ENCODE measurements at places on chromosomes 11 and 22.

DNA sequence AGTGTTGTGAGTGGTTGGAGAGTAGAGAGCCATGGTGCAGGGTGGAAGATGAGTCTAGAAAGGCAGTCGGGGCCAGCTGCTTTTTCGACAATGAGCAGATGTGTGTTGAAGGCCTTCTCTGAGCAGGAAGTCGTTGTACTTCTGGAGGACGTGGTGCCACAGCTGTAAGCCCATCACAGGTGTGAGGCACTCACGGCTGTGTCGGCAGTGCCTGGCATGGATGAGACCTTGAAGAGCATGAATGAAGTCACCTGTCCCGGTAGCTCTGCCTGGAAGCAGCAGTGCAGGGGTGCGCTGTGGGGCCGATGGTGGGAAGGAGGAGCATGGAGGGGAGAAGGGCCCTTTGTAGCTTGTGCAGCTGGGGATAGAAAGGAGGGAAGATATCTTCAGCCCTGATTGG lies 165.2 kb downstream of the PKNOX2 start:
- DNase-seq: no peak

DNA sequence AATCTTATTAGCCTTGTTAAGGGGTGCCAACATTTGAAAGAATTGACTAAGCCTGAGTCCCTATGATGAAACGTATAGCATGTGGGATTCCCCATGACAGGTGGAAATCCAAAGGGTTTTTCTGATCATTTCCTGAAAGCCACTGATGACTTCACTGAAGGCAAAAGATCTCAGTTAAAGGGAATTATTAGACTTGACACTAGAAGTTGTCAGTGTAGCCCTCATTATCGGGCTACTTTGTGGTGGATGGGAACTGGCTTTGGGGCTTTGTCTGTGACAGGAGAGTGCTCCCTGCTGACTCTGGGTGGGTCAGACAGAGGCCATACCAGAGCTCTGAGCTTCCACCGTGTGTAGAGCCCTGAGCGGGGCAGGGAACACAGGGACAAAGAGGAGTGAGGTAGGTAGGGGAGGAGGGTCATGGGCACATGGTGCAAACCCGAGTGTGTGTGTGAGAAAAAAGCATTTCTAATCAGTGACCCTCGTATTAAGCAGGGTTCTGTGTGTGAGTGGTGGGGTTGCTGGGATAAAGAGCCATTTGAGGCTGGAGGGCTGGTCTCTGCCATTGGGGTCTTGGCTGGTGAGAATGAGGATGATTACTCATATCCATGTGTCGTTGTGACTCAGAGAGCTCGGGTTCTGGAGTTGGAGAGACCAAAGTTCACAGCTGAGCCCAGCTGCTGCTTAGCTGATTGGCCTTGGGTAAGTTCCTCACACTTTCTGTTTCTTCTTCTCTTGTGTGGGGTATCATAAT lies 101.1 kb downstream of the GRIK4 start:
- no peak for DNase-seq

- DNase-seq: peak; percentile 8
Measured at GRCh38 chr11:84564180-84564866, 1062.8 kb downstream of the DLG2 start.

DNA sequence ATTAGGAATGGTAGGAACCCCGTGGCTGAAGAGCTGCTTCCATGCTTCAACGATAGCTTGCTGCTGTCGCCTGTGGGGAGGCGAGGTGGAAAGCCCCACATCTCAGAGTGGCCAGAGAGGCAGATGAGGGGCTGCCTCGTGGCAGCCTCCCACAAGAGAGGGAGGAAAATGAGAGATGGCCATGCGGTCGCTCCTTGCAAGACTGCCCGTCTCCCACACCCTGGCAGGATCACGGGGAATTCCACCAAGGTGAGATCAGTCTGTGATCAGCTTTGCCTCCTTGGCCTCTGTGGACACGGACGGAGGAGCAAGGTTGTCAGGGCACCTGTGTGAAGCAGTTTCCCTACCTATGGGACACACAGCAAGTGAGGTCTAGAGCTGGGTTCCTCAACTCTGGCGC lies 3.0 kb downstream of the CRYBA4 start:
- no peak for DNase-seq

DNA sequence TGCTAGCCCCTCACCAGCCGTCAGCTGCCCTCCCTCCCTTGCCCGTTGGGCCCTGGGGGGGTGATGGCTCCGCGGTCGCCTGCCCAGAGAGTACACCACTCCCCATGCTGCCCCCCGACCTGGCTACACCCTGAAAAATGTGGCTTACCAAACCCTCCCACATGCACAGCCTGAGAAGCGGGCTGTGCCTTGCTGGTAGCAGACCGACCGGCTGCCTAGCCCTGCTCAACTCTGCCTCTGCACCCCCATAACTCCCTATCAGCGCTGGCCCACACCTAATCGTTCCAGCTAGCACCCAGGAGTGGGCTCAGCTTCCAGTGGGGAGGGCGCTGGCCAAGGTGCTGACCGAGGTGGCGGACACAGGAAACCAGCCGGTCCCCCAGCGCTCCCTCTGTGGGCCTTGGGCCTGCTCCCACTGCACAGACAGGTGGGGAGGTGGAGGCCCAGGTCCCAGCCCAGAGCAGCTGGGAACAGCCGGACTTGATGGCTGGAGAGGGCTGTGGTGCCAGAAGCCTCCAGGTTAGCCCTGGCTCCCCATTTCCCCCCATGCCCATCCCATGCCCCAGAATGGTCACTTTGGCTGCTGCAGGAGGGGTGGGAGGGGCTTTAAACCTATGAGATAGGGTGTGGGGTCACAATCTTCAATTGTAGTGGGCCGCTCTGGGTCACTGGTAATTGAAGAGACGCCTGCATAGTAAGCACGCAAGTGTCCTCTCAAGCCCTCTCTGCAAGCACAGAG lies 32.1 kb upstream of the PRODH start:
- DNase-seq: no peak

GRCh38 chr11:78429209-78429608 lies 11.6 kb upstream of the GAB2 start:
- no peak for DNase-seq

GRCh38 chr11:61816736-61817455 lies at the start of gene FADS1:
FADS1 (minus strand) TSS chr11:61817003; CDS start chr11:61816929, 74 bp downstream.
- DNase-seq: peak; percentile 73

DNA sequence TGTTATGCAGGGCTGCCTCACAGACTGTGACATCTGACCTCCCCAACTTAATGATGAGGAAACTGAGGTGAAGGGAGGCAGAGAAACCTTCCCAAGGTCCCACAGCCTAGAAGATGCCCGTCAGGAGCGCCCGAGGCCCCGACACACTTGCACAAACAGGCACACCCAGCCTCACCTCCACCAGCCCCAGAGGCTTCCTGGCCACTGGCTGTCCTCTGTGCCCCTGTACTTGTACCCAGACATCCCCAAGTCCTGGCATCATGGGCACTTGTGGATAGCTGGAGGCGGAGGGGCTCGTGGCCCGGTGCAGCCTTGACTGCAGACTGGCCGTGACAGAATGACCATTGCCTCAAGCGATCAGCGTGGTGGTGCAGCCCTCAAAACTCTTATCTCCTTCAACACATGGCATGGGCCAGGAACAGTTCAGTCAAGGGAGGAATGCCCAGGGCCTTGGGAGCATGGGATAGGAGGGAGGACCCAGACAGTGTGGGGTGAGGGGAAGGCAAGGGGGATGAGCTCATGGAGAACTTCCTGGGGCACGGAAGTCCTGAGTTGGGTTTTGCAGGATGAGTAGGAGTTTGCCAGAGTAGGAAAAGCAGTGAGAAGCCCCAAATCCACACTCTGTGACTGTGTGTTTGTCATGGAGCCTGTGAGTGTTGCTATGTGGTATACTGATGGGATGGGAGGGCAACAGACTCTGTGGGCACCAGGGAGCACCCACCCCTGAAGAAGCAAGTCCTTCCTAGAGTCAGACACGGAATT lies 25.8 kb upstream of the PPARA start:
- no peak for DNase-seq

DNA sequence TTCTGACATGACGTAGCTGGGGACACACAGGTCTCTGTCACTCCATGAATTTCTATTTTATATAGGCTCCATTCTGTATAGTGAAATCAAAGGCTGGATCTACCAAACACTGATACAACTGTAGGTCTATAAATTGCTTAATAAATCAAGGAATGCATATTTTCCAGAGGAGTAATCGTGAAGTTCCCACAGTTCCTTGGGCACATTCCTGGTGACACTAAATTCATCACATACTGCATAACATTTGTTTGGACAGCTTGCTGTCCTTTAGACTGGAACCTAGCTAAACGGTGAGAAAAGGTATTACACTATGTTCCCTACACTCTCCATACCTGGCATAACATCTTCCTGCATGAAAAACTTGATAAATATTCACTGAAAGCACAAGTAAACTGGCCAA lies 41.6 kb upstream of the UCP3 start:
- no peak for DNase-seq

DNA sequence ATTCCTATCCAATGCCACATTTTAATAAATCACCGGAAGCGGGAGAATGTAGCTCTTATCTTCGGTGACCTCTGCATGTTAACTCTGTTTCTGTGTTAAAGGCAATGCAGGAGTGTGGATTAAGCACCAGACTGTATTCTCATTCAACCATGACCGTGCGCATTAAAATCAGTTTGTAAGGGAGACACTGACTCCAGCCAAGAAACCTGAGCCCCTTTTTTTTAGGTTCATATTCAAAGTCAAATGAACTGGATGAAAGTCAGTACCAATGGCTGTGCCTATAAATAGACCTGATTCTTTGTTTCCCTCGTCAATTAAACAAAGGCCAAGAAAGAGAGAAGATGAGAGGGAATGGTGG lies 32.2 kb downstream of the C11orf91 start:
- no peak for DNase-seq

DNA sequence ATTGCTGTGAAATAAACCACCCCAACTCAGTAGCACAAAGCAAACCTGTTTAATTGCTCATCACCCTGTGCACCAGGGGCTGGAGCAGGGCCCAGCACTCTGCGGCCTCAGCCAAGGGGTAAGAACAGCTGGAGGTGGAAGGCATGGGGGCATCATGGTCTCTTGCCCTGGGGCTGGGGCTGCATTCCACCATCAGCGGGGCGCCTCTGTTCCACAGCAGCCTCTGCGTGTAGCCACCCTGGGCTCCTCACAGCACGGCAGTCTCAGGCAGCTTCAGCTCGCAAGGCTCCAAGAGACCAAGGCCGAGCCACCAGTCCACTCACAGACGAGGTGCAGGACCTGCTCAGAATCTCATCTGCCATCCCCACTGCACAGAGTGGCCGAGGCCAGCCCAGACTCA lies 630.7 kb downstream of the TBC1D22A start:
- no peak for DNase-seq

GRCh38 chr11:64204464-64204989 lies 2.0 kb upstream of the FERMT3 start:
- peak; percentile 49 for DNase-seq

- DNase-seq: no peak
Measured at GRCh38 chr11:33405834-33406602, 148.8 kb downstream of the HIPK3 start.

- DNase-seq: no peak
Measured at GRCh38 chr11:8321876-8322275, 58.2 kb upstream of the LMO1 start.

GRCh38 chr11:131907371-131907770 lies 537.0 kb downstream of the NTM start:
- no peak for DNase-seq

DNA sequence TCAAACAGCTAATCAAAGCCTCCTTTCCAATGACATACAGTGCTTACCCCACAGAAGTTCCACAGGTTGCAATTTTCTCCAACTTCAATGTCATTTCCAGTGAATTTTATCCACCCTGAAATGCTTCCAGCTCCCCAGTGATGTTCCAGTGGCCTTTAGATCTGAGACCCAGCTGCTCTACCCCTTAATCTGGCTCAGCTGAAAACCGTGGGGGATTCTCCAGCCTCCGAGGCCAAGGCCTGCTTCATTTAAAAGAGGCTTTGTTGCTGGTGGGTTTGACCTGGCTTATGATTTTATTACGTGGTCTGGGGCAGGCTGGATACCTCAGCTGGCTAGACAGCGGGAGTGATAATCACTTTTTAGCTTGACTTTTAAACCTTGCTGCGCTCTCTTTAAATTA lies 10.9 kb downstream of the HEPHL1 start:
- no peak for DNase-seq

GRCh38 chr22:39171623-39172264 lies 19.3 kb upstream of the CBX7 start:
- no peak for DNase-seq

DNA sequence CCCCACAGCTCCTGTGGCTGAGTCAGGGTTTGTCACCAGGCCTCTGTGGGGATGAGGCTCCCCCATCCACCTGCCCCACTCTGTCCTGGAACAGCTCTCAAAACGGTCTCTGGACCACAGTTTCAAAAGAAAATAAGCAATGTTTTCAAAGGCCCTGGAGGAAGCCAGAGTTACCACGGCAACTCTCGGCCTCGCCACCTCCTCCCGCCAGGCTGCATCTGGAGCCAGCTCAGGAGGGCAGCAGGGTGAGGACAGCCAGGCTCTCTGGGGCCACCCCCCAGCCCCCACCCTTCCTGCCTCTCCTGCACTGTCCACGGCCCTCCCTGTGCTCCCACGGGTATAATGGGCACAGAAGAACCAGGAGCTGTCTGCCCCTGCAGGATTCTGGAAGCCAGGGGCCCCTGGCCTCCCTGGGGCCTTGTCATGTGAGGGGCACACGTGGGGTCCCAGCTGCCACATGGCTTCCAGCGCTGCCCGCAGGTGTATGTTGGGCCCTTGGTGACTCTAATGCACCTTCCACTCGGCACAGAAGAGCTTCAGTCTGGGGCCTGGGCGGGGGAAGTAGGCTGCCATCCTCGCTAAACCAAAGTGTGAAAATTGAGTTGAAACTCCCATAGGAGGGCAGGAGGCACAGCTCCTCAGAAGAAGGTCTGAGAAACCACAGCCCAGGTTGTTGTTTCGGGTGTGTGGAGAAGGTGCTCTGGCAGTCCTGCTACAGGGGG lies 10.3 kb downstream of the CD81 start:
- no peak for DNase-seq

- no peak for DNase-seq
Measured at GRCh38 chr11:69594481-69594880, 46.5 kb upstream of the CCND1 start.

DNA sequence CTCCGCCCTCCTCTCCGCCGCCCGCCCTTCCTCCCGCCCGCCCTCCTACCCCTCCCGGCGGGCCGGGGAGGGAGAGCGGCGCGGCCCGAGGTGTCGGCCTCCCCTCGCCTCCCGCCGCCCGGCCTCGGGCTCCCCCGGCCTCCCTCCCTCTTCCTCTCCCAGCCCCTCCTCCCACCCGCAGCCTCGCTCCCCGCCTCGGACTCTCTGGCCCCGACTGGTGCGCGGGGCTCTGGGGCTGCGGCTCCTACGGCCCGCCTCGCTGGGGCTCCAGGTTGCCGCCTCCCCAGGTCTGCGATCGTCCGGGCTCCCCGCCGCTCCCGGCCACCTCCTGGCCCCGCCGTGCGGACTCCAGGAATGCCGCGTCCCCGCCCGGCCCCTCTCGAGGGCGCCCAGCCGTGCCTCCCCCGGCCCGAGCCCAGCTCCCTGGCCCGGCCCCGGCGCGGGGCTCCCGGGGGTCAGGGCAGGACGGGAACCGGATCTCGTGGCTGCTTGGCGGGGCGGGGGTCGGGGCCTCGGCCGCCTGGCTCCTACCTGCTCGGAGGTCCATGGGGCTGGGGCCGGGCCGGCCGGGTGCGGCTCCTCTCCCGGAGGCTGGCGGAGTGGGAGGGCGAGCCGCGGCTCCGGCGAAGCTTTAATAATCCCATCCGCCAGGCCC lies at the start of gene CLCF1:
Gene CLCF1, minus strand, starts transcription at position 606 of the 655 bp plus-strand sequence. Its CDS starts 59 bp downstream, at position 547.
- DNase-seq: no peak

- DNase-seq: no peak
Measured at GRCh38 chr11:36009473-36009872, 65.6 kb downstream of the LDLRAD3 start.

GRCh38 chr22:36177160-36177559 lies 16.6 kb upstream of the APOL3 start:
- DNase-seq: no peak

Measured in bone marrow (tissue), 2 donors.